NCI-H1092 (cell line): ENCODE measurements at places on chromosomes 3 and 15.

- no peak for DNase-seq
Observed at GRCh38 chr3:119613201-119613600, 15.5 kb downstream of the PLA1A start.

DNA sequence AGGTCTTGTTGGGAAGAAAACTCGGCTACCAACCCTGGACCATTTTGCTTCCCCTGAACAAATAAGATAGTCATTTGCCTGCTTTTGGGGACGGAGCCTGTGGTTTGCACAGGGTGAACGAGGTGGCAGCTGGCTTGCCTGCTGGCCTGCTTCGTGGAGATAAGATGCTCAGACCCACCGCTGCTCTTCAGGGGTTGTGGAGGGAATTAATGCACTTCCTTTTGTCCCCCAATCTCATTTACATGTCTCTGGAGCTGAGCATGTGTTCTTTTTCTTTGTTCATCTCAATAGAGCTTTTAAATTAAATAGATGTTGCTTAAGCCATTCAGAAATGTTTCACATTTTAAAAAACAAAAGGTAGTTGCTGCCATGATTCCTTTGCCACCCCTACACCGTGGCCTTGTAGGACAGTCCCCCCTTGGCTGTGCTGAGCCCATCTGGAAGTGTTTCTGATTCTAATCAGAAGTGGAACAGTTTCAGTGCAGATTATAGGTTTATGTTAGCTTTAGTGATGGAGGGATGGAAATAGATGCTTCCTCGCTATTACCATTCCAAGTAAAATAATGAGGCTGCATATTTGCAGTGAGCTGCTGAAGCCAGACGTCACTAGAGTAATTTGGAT, 25.6 kb downstream of the APBA2 start:
- no peak for DNase-seq

DNA sequence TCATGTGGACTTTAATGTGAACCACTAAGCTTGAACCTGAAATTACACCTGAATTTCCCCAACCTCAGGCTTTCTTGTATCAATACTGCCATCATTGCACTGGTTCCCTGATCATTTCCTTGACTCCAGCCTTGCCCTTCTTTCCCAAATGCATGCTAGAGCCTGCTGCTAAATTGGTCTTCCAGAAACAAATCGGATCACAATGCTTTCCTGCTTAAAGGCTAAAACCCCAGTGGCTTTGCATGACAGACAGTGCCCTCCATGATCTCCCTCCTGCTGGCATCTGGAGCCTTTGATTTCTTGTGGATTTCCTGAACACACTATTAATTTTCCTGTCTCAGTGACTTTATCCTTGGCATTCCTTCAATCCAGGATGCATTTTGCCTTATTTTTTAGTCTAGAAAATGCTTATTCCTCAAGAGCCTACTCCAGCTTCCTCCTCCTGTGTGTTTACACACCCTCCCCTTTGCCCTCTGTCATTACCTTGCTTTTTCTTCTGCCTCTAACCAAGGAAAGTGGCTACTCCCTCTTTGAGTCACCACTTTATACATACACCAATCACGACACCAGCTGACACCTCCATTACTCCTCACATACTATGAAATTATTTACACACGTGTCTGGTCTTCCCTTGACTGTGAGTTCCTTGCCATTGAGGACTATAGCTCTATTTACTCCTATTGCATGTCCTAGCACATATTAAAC, 214.6 kb downstream of the KCNAB1 start:
- no peak for DNase-seq

GRCh38 chr3:73516631-73517030, 108.1 kb downstream of the PDZRN3 start:
- peak; percentile 7 for DNase-seq

DNA sequence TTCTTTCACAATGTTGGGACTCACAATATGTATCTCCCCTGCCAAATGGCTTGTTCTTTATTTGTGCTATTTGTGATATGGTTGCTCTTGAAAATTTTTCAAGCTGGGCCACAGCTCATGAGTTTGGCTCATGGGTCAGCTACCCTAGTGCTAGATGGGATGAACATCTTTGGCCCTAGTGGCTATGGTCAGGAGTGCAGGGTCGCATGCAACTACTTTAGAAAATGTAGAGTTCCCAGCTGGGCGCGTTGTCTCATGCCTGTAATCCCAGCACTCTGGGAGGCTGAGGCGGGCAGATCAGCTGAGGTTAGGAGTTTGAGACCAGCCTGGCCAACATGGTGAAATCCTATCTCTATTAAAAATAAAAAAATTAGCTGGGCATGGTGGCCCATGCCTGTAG, 55.8 kb downstream of the POLR2M start:
- no peak for DNase-seq

DNA sequence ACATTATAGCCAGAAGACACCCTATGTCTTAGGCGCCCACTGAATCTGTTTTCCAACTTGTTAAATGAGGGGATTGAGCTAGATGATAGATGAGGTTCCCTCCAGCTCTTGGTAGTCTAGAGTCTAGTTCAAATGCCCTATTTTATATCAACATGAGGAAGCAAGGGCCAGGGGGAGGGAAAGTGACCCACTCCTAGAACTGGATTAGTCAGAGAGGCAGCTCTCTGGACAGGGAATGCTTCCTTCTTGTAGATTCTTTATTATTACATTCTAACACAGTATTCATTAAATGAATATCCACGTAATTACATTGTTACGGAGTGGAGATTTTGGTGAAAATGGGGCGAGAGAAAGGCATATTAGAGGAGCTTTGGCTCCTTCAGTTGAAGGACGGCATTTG, 89.5 kb downstream of the RAD18 start:
- no peak for DNase-seq

- DNase-seq: no peak
Observed at GRCh38 chr3:10234526-10235230, 13.6 kb upstream of the TATDN2 start.
